Right kidney (tissue), 9 donors: ENCODE measurements at places on chromosomes 3 and 15.

DNA sequence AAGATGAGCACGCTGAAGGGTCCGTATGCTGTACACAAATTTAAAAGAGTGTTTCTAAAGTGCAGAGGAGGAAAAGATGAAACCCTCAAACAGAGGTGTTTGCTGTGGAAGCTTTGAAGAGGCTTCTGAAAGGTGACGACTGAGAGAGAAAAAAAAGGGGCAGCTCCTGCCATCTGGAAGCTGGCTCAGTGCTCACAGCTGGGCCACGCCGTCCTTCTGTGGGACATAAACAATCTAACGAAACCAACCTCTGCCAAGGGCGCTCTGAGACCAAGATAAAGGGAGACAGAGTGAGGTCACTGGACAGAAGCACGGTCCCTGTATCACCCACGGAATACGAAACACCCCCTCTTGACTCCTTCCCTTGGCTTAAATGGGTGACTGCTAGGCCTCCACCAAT, 96.3 kb upstream of the SLC6A6 start:
- DNase-seq = no peak

GRCh38 chr15:54064365-54064764, 86.1 kb downstream of the UNC13C start:
- no peak for DNase-seq

- no peak for DNase-seq
These were observed 1.6 kb downstream of the SHF start for GRCh38 chr15:45185903-45186770.

DNA sequence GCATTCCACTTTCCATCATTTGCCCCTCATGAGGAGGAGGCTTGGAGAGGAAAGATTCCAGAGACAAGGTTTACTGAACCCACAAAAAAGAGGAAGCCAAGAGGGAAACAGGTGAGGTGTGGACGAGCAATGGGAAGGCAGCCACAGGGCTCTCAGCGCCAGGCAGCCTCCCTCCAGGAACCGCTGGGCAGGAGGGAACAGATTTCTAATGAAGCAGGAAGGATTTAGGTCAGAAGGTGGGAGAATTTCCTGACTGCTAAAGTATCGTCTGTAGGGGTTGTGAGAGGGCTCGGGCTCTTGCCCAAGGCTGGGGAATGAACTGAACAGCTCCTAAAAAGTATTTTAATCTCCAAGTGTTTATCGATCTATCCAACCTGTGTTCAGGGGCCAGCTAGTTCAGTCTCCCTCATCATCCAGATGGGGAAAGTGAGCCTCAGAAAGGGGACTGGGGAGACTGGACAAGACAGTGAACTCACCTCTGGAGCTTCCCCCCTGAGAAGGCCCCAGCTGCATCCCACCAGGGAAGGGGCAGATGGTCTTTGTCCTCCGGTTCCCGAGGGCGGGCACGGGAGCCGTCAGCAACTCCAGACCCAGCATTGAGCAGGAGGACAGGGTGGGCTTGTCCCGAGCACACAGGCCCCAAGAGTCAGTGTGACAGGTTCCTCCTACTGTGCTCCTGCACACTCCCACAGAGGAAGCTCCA, 10.5 kb downstream of the LOXL1 start:
- DNase-seq = no peak

GRCh38 chr15:61444585-61444984, 215.5 kb upstream of the RORA start:
- no peak for DNase-seq

DNA sequence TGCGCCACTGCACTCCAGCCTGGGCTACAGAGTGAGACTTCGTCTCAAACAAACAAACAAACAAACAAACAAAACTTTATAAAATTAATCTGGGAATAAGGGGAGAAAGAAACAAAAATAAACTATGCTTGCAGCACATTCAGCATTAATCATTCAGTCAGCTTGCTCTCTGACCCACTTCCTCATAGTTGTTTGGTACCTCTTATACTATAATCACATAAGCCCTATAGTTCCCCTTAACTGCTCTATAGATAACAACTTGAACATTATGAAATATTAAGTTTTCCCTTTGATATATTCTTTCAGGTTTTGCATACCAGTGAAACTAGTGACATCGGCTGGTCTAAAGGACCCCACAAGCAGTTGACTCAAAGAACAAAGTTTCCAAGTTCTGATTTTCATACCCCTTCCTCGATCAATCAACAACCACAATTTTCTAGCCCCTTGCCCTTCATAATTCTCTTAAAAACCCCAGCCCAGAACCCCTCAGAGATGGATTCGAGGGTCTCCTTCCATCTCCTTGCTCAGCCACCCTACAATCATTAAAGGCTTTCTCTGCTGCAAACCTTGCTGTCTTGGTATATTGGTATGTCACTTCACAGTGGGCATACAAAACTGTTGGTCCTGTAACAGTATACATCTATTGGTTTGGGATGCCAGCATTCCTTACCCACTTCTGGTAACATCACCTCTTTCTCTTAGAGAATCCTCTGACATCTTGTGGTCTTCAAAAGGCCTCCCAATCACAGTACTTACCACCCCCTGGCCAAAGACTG, 26.4 kb downstream of the BCL2L10 start:
- no peak for DNase-seq

- no peak for DNase-seq
These were observed 36.3 kb upstream of the MB21D2 start for GRCh38 chr3:192953926-192954325.

- no peak for DNase-seq
These were observed 27.4 kb downstream of the CLK3 start for GRCh38 chr15:74642734-74643664.

DNA sequence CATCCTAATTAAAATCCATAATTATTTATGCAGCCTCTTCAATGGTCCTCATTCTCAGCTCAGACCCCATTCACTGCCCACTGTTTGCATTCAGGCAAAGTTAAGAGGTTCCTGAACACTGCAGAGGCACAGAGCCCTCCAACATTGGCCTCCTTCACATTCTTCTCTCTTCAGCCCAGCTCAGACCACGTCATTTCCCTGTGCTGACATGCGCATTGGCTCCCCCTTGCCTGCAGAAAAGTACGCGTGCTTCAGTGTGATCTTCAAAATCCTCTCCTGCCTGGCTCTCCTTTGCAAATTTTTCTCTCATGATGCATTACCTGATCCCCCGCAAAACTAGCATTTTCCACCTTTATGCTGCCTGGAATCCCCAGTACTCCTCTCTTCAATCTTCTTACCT, 552.3 kb downstream of the NTRK3 start:
- no peak for DNase-seq

GRCh38 chr3:51716805-51717204, 9.9 kb downstream of the GRM2 start:
- DNase-seq = no peak

GRCh38 chr3:134640378-134640777, 10.4 kb downstream of the KY start:
- no peak for DNase-seq

DNA sequence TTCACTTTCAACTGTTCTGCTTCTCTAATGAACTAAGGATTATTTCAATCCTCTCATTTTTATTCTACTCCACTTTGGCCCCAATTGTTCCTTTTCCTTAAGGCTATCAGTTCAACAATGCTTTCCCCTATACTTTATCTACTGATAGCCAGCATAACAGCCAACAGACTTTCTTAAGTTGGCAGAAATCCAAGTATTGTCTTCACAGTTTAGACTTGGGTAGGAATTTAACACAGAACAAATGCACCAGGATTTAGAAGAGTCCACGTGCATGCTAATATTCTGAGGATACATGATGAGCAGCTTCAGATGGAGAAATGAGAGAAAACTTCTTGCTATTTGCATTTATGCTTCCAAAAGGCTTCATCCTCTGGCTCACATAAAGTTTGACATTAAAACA, 54.8 kb downstream of the FBN1 start:
- DNase-seq = no peak

GRCh38 chr3:42014921-42015533, 53.1 kb upstream of the ULK4 start:
- peak; percentile 62 for DNase-seq

GRCh38 chr3:53346922-53347260, 452 bp downstream of the DCP1A start:
- DNase-seq = no peak
